ENCODE measurements at places on chromosomes 11 and 22. TPM values are rescaled to one million over a fixed set of nuclear protein-coding genes. Genes with fewer than 3 reads are reported as not detected.

Gene OR52I2
- not detected for total RNA-seq

Gene TSSK2
- total RNA-seq = not detected

Gene HEPN1
- not detected for total RNA-seq

Gene NCF4
- total RNA-seq = 1.4 TPM

Gene GSTT2
- total RNA-seq = not detected

Gene H19
- total RNA-seq = 0.54 TPM

Gene RTN4R
- 0.89 TPM for total RNA-seq
